Subcutaneous preadipocyte (primary cell): ENCODE measurements at places on chromosomes 2 and 18. TPM values are rescaled to one million over a fixed set of nuclear protein-coding genes. Genes with fewer than 3 reads are reported as not detected.

The TTC32 gene
- 7.8 and 8.8 TPM in 2 replicates for total RNA-seq

The LHCGR gene
- total RNA-seq = not detected in 2 replicates

The PSD4 gene
- 1.2 and 1.5 TPM in 2 replicates for total RNA-seq

The CDH7 gene
- not detected in 2 replicates for total RNA-seq

The IL37 gene
- total RNA-seq = not detected in 2 replicates

The UNC80 gene
- not detected in 2 replicates for total RNA-seq

The FAM161A gene
- 1.5 and 2.5 TPM in 2 replicates for total RNA-seq

The IMPA2 gene
- total RNA-seq = 21.1 and 25.4 TPM in 2 replicates

The DAW1 gene
- 2.0 and 5.5 TPM in 2 replicates for total RNA-seq

The LIPG gene
- 1.5 and 4.5 TPM in 2 replicates for total RNA-seq

The EN1 gene
- total RNA-seq = 6.6 and 9.6 TPM in 2 replicates
